Activated effector memory CD4-positive, alpha-beta T cell treated with Interleukin-2 at 50 U/mL for 16 hours (primary cell): ENCODE measurements at places on chromosomes 6 and 20.

- DNase-seq = no peak
Observed at GRCh38 chr6:12927746-12928145, 211.2 kb downstream of the PHACTR1 start.

GRCh38 chr6:161035981-161036263 lies 44.4 kb downstream of the MAP3K4 start:
- DNase-seq = no peak

- no peak for DNase-seq
Observed at GRCh38 chr6:5513408-5513807, 252.1 kb downstream of the FARS2 start.

DNA sequence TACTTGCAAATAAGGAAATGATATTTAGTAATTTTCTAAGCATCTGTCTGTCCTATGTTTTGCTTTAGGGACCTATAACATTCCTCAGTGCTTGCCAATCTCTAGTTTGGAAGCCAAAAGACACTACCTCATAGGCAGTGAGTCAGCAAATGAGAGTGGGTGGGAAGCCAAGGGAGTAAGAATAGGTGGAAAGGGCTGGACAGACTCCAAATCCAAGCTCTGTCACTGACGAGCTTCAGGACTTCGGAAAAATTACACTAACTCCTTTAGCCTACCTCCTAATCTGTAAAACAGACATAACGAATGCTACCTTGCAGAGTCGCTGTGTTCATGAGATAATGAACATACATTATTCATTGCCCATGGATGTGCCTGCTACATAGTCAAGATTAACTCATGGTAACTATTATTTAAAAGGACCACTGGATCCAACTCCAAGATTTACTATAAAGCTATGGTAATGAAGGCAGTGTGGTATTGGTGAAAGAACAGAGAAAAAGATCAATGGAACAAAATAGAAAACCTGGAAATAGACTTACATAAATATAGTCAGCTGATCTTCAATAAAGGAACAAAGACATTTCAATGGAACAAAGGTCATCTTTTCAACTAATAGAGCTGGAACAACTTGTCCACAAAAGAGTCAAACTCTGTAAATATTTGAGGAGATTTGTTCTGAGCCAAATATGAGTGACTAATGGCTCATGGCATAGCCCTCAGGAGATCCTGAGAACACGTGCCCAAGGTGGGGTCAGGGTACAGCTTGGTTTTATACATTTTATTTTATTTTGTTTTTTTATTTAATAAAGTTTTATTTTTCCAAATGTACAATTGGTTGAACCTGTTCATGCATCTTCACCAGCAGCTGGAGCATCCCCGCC lies 64.1 kb downstream of the FAM50B start:
- DNase-seq = no peak

DNA sequence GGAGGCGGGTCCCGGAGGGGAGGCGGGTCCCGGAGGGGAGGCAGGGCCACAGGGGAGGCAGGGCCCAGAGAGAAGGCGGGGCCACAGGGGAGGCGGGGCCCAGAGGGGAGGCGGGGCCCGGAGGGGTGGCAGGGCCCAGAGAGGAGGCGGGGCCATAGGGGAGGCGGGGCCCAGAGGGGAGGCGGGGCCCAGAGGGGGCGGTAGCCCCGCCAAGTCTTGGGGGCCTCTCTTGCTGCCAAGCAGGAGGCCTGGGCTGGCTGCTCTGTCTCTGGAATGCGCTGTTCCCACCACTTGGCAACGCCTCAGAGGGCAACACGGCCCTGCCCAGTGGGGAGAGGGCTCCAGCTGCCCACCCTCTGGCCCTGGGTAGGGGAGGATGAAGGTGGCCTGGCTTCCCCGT lies 80.5 kb downstream of the YTHDF1 start:
- no peak for DNase-seq

DNA sequence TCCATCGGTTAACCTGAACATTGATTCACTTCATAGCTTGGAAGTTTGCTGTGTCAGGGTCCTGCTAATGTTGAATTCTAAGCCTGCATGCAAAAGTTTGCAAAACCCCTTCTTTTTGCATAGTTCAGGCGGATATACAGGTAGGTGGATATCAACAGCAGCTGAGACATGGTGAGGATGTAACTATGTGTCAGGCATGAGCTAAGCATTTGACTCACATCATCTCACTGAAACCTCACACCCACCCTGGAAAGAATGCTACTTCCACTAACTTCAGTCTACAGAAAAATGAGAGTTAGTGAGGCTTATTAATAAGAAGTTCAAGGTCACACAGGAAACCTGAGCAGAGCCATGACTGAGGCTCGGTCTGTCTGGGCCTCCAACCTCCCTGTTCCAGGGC lies 276.9 kb downstream of the BMP7 start:
- DNase-seq = no peak

GRCh38 chr20:59813948-59814839 lies 119.2 kb downstream of the SYCP2 start:
- no peak for DNase-seq

- DNase-seq = no peak
Observed at GRCh38 chr20:23091721-23092383, 5.7 kb upstream of the CD93 start.

- DNase-seq = no peak
Observed at GRCh38 chr20:44166008-44166407, 21.0 kb downstream of the JPH2 start.
